Panc1 (cell line): ENCODE measurements at places on chromosomes 1 and 21.

DNA sequence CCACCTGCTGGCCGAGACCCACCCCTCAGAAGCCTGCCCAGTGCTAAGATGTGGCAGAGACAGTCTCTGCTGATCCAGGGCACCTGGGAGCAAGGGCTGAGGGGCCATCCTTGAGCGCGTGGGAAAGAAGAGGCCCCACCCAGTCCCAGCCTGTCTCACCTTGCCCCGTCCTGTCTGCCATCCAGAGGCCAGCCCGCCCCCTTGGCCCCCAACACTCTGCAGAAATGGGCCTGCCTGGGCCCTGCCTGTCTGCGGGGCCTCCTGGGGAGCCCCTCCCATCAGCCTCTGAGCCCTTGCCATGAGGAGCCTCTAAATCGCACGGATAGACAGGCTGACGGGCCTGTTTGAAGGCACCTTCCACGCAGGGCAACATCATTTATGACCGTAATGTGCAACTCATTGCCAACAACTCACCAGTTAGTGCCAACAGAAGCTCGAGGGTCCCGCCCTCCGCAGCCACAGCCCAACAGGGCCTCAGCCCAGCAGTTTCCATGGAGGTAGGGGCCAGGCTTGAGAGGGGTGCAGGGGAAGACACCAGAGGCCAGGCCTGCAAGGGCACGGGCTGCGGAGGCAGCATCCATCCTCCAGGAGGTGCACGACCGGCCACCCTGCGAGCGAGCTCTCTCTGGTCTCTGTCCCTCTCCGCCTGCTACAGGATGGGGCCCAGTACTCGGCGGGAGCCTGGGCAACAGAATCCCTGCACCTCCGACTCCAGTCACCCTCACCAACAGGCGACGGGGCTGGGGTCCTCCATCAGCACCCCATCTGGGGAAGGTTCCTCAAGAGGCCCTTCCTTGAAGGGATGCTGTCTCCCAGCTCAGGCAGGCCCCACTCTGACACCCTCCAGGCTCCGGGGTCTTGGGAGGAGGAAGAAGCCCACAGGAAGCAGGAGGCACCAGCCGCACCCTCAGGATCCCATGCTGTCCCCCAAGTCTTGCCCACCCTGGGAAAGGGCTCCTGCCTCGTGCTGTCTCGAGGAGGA is 78.0 kb downstream of the MEGF6 start:
- DNase-seq: no peak

DNA sequence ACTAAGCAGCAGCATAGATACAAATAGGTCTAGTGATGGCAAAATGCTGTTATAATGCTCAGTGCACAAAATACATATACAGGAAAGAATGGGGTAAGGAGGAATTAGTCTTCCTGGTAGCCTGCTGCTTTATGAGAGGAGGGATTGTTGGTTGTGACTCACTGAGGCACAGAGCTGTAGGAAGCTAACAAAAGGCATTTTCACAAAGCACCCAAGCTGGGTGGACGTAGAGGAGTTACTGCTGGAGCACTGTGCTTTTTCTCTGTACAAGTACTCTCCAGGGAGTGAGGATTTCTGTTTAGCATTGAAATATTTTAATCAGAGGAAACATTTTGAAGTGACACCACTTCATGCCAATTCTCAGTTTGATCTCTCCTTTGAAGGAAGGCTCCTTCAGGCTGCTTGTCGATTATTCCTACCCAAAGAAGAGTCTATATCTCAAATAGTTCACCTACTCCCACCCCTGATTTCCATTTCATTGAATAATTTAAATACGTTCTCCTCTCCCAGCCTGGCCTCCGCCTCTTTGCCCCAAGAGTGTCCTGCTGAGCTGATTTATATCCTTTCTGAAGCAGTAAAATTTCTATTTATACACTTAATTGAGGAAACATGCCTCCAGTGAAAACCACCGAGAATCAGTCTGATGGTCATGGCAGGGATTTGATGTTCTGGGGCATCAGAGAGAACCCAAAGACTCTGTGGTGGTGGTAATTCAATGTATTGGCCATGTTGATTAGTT is 271.9 kb downstream of the HHAT start:
- no peak for DNase-seq

DNA sequence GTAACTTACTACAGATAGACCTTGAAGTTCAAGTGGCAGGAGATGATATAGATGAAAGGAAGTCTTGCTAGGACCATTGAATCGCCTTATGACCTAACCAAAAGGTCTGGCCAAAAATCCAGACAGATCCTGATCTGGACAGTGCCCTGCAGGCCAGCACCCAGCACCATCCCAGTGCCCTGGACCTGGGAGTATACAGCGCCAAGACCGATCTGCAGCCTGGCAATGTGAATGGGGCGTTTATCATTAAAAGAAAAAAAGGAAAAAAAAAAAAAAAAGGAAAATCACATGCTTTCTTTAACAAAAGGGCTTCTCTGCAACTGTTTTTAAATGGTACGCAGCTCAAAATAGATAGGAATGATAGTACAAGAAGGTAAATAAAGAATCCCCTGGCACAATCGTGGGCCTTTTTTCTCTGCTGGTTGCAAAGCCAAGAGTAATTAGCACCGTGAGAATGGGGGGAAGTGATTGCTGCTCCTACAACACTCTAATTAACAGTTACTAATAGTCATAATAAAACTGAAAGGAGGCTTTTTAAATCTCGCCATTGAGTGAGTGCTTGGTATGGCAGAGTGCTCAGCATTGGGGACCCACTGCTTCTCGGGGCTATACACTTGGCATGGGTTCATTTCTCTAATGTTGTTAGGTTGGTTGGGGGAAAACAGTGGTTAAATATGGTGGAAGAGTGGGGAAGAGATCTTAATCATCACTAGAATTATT is 146.7 kb downstream of the KAZN start:
- no peak for DNase-seq

DNA sequence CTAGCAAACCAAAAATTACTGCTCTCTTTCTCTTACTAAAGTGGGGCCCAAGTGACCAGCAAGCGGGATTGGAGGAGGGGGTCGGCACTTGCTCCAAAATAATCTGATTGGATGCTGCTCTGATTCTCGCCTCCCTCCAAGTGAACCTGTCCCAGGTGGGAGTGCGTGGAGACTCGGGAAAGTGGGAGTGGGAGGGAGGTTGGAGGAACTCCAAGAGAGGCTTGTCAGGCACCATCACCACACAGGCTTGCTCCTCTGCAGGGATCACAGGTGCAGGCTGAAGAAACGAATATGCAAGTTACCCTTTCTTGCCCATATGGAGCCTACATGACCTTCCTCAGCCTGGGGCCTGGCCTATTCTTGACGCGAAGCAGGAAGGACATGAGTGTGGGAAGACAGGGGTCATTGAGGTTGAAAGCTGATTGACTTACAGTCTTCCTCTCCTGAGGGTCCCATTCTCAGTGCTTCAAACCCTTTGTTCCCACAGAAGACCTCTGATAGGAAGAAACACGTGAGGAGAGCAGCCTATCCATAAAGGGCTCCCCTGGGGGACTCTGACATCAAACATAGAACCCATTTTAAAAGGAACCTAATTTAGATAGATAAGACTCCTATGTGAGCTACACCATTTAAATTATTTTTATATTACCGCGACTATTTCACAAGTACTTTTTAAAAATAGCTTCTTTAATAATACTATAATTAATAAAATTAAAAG is 14.2 kb downstream of the RGS8 start:
- no peak for DNase-seq

DNA sequence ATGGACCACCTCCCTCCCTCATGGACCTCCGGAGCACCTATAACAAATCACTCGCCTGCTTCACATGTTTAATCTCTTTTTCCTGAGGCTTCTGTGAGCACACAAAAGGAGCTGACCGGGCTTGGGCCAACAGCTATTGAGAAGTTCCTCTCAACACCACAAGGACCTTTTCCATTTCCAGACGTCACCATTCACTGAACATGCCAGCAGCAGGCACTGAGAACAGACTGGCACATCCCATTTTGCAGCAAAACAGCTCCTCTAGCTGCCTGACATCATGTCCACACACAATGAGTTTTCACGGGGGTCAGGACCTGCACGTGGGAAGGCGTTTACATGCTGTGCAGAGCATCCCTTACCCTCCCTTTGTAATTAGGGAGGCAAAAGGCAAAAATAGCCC is 11.0 kb downstream of the SUSD4 start:
- DNase-seq: no peak

- no peak for DNase-seq
Observed at GRCh38 chr1:39212499-39212898, 8.0 kb downstream of the MACF1 start.

DNA sequence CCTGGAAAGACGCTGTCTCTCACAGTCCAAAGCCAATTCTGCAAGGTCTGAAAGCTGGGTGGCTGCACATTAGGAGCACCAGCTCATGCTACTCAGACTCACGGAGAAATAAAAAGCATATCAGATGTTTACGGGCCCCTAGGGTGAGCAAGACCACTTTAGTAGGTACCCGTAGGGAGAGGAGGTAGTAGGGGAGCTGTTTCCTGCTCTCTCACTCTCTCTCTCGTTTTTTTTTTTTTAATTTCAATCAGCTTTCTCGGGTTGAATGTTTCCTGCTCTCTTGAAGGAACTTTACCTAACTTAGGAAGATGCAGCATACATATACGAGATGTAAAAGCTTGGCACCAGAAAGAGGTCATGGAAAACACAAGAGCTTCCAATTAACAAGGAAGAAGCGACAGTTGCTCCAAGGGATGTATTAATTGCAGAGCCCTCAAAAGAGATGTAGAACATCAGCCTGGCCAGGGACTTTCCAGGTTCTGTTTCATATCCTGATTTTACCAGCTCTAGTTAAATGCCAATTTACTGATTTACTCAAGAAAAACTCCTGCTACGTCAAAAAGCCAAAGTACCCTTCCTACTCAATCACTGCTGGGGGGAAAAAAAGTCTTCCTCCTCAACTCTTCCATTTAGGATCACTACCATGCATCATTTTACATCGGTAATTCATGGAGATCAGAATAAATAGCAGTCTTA is 3.1 kb downstream of the LORICRIN start:
- no peak for DNase-seq

DNA sequence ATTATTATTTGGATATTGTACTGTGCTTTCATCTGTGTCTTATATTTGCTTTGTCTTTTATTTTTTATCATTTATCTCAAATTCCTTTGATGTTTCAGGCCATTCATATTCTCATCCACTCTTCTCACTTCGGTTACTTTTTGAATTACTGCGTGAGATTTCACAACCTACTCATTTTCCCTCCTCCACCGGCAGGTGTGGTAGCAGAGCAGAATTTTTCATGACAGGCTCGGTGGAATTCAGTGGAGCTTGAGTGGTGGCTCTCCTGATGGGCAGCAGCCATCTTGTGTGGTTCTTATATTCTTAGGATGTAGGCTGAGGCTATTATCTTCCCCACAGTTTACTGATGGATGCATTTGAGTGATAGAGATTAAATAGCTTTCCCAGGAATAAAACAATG is 92.3 kb upstream of the IVNS1ABP start:
- no peak for DNase-seq

DNA sequence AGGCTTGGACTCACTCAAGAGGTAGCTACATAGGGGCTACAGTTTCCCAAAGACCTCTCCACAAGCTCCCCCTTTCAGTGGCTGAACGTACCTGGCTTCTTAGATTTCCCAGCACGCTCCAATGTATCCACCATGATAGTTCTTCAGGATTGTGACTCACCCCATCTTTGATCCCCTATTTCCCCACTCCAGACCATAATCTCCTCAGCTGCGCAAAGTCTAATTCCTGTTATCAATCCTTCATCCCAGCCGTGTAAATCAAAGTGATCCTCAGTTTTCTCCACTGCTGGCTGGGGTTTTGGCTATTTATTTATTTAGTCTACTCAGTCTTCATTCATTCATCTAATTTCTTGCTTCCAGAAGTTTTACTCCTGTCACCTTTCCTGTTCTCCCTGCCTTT is 13.1 kb upstream of the CTPS1 start:
- no peak for DNase-seq

DNA sequence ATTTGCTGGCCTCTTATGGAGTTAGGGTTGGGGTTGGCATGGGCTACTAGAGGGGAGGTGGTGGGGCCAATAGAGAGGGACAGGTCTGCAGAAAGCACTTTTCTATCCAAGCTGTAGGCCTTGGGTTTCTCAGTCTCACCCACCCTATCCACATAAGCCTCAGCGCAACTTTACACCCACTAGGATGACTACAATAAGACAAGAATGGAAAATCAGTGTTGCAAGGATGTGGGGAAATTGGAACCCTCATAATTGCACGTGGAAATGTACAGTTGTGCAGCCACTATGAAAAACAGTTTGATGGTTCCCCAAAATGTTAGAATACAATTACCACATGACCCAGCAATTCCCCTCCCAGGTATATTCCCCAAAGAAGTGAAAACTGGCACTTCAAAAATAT is 14.0 kb upstream of the GSTM4 start:
- DNase-seq: no peak

DNA sequence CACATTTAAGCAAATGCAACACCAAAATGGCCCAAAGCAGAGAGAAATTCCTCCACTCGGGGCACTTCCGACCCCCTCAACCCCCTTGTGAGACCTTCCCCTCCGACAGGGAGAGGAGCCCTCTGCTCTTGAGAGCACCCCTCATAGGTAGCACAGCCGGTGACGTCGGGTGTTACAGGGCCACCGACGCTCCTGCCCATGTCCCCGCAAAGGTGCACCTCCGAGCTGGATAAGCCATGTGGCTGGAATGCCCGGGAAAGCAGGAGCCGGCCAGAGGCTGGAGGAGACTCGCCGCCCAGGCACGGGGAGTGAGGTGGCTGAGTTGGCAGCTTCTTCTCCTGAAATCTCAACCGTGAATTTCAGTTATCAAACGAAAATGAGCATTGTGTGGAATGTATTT is 67.1 kb upstream of the ARHGEF16 start:
- no peak for DNase-seq
